Mesothelial cell of epicardium (in vitro differentiated cells): ENCODE measurements at places on chromosomes 7 and 10. TPM values are rescaled to one million over a fixed set of nuclear protein-coding genes. Genes with fewer than 3 reads are reported as not detected.

DNA sequence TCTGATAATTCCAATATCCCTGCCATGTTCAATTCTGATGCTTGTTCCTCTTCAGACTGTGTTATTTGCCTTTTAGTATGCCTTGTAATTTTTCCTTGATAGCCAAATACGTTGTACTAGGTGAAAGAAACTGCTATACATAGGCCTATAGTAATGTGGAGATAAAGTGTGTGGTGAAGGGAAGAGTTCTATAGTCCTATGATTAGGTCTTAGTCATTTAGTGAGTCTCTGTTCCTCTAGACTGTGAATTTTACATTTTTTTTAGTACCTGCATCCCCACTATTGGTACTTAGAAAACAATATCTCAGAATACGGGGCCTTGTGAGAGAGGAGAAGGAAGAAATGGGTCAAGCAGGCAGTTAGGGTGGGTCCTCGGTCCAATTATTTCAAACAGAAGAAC lies 59.6 kb upstream of the SEMA3E start:
- no peaks in the 10 kb centered on the region for H3K27me3 ChIP-seq
- no peak overlapping the region for H3K27ac ChIP-seq
- no peaks in the 10 kb centered on the region for H3K36me3 ChIP-seq
- H3K4me1 ChIP-seq = no peaks in the 10 kb centered on the region
- no peak overlapping the region for H3K4me3 ChIP-seq

- no peak for DNase-seq
- peak overlapping the region; percentile 100 for H3K27ac ChIP-seq
- H3K4me3 ChIP-seq = peak overlapping the region; percentile 88
- H3K4me1 ChIP-seq = peaks cover 11% of the 10 kb centered on the region
- peaks cover 6% of the 10 kb centered on the region for H3K27me3 ChIP-seq
These were observed 404 bp upstream of the FMC1 start for GRCh38 chr7:139340808-139341057.

- H3K27me3 ChIP-seq = peaks cover 50% of the 10 kb centered on the region
- no peaks in the 10 kb centered on the region for H3K4me1 ChIP-seq
- DNase-seq = no peak
These were observed 29.7 kb upstream of the CRTAC1 start for GRCh38 chr10:98060079-98060478.

The MNX1 gene
- total RNA-seq = not detected in 3 replicates

GRCh38 chr7:132187391-132187790 lies 388.9 kb downstream of the PLXNA4 start:
- no peak overlapping the region for H3K27ac ChIP-seq
- H3K4me1 ChIP-seq = no peaks in the 10 kb centered on the region
- DNase-seq = no peak
- H3K36me3 ChIP-seq = peaks cover 8% of the 10 kb centered on the region

GRCh38 chr10:130491011-130491692 lies 355.0 kb downstream of the GLRX3 start:
- H3K4me3 ChIP-seq = no peak overlapping the region
- no peaks in the 10 kb centered on the region for H3K36me3 ChIP-seq
- H3K27me3 ChIP-seq = no peaks in the 10 kb centered on the region
- peak overlapping the region; percentile 28 for H3K27ac ChIP-seq

The ZNF248 gene
- 14.5 to 16.3 TPM (median 15.8 TPM) in 3 replicates for total RNA-seq

The FZD1 gene
- 15.3 to 15.4 TPM (median 15.3 TPM) in 3 replicates for total RNA-seq
